ENCODE measurements at places on chromosomes 3 and 15.

DNA sequence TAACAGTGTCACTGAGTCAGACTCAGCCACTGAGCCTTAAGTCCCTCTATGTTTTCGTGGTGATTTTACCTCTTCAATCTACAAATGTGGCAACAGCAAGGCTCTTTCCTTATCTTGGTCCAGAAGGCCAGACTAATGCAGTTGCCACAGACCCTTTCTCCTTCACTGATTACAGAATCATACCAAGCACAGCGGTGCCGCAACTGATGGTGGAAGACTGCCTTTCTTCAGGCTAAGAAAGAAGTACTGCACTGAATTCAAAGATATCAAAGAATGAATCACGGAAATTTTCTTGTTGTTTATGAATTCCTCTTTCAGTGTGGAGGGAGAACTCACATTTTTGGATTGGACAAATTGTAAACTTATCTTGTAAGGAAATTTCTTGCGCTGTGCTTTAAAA is 18.6 kb downstream of the DCP1A start:
- DNase-seq, result no peak

GRCh38 chr3:13332158-13332557 is 88.0 kb downstream of the NUP210 start:
- DNase-seq, result no peak

DNA sequence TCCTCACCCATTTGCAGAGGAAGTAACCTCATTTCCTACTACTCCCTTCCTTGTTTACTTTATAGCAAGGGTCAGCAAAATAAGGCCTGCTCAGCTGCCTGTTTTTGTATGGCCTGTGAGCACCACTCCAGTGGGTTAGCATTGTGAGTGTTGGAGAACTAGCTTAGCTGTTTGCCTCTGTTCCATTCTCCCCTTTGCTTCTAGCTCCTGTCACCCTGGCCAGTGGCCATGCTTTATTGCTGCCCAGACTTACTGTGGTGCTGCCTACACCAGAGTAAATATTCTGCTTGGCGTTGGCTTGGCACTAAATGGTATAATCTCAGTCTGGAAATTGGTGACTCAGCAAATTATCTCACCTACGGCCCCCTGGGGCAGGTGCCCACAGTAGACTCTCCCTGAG is 8.8 kb downstream of the PDCD6IP start:
- peak; percentile 40 for DNase-seq

GRCh38 chr15:67134067-67134838 is 68.9 kb downstream of the SMAD3 start:
- DNase-seq, result no peak

GRCh38 chr3:60402931-60403330 is 848.3 kb downstream of the FHIT start:
- DNase-seq, result no peak

- no peak for DNase-seq
These were observed 165.1 kb upstream of the ATP10A start for GRCh38 chr15:26028086-26028740.

GRCh38 chr3:38111201-38111600 is 25.7 kb downstream of the ACAA1 start:
- no peak for DNase-seq

GRCh38 chr3:114850898-114851297 is 296.2 kb downstream of the ZBTB20 start:
- DNase-seq, result no peak

- no peak for DNase-seq
These were observed 416.9 kb downstream of the FOXP1 start for GRCh38 chr3:71166339-71167240.

GRCh38 chr3:37457378-37458065 is 283.1 kb upstream of the LRRFIP2 start:
- peak; percentile 32 for DNase-seq
